Activated naive CD8-positive, alpha-beta T cell treated with anti-CD3 and anti-CD28 coated beads for 36 hours (primary cell): ENCODE measurements at places on chromosomes 3 and 15.

GRCh38 chr15:47639042-47639441, 78.3 kb upstream of the SEMA6D start:
- no peak for DNase-seq

GRCh38 chr3:181362378-181362777, 349.3 kb upstream of the SOX2 start:
- DNase-seq = no peak

- DNase-seq = no peak
Observed at GRCh38 chr3:166190360-166190759, 353.1 kb upstream of the BCHE start.

GRCh38 chr3:30779686-30780287, 114.7 kb downstream of the GADL1 start:
- no peak for DNase-seq

GRCh38 chr15:77646104-77646694, 13.5 kb upstream of the LINGO1 start:
- no peak for DNase-seq

DNA sequence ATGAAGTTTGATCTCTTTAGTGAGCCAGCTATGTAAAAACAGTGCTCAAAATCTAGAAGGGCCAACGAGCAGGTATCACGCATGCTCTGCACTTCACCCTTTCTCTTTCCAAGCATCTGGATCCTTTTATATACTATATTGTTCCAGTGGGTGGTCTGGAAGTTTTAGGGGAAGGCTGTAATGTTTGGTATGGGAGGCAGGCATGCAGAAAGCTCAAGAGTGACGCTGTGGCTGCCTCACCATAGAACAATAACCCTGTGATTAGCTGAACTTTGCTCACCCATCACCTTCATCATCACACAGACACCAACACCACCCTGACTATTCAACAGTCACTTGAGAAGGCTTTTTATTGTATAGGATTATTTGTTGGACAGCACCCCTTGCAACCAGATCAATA, 81.6 kb downstream of the FBN1 start:
- DNase-seq = no peak

DNA sequence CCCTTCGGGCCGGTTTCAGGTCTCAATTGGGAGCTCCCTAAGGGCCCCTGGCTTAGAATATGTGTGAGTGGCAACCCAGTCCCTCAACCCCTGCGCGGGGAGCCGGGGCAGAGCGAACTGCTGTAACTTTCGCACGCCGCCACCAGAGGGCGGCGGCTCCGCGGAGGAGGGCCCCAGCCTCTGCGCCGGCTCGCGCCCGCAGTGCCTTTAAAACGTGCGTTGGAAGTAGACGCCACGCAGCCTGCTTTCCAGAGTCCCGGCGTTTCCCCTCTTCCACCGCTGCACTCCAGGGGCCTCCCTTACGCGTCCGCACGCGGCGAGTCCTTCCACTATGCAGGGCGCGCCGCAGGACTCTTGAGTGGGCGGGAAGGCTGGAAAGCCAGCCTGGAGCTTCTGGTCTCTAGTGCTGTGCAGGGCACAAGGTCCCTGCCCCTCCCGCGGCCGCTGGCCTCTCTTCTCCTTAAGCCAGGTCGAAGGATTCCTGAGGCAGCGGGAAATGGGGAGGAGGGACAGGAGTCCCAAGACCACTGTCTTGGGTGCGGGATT, 23.7 kb upstream of the RNU6-1 start:
- DNase-seq = peak; percentile 76

DNA sequence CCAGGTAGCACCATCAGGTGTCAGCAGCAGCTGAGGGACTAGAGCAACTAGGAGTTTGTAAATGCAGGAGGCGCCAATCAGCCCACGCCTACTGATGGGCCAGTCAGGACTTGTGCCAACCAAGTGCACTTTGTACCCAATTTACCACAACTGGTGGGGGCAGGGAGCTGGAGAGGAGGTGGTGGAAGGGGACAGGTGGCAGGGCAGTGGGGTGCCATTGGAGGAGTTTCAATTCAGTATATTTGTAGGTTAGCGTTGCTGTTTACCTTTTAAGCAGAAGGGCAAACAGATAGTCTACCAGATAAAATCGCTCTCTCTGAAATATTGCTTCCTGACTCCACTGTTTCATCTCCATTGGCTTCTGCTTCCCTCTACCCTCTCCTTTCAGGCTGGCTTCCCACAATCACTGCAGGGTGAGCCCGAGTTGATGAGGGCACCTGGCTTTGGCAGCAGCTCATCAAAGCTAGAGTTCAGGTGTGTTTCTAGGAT, 75.7 kb downstream of the TRIM69 start:
- no peak for DNase-seq

GRCh38 chr3:150110097-150110496, 139.4 kb upstream of the PFN2 start:
- DNase-seq = no peak

- DNase-seq = no peak
Observed at GRCh38 chr15:76084256-76084655, 24.5 kb downstream of the TMEM266 start.

DNA sequence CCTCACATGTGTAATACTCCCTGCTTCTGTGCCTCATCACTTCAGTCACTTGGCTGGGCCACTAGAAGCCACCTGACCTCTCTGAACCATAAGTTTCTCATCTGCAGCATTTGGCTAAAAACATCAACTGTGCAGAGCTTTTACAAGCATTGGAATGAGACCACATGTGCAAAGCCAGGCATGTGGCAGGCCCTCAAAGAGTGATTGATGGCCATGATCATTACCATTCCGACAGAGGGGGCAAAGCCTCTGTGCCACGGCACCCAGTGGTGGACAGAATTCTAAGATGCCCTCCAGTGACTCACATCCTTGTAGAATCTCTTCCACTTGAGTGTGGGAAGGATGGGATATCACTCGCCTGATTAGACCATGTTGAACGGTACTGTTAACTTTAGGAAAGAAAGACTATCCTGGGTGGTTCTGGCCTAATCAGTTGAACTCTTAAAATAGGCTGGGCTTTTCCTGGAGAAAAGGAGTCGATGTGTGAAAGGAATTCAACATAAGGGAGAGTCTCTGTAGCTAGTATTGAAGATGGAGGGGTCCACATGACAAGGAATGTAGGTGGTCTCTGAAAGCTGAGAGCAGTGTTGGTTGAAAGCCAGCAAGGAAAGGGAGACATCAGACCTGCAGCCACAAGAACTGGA, 13.5 kb downstream of the CDCP1 start:
- DNase-seq = no peak

- no peak for DNase-seq
Observed at GRCh38 chr3:58085616-58086015, 77.4 kb downstream of the FLNB start.

- DNase-seq = no peak
Observed at GRCh38 chr15:63715818-63716217, 117.9 kb downstream of the HERC1 start.

GRCh38 chr15:20356911-20357480, 184.6 kb downstream of the GOLGA6L6 start:
- DNase-seq = no peak

DNA sequence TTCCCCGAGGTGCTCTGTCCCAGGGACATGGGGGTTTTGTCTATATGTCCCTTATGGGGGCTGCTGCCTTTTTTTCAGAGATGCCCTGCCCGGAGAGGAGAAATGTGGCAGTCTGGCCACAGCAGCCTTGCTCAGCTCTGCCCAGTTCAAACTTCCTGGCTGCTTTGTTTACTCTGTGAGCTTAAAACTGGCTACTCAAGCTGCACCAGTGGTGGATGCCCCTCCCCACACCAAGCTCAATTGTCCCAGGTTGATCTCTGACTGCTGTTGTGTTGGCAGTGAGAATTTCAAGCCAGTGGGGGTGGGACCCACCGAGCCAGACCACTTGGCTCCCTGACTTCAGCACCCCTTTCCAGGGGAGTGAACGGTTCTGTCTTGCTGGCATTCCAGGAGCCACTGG, 188.9 kb downstream of the STXBP5L start:
- no peak for DNase-seq

DNA sequence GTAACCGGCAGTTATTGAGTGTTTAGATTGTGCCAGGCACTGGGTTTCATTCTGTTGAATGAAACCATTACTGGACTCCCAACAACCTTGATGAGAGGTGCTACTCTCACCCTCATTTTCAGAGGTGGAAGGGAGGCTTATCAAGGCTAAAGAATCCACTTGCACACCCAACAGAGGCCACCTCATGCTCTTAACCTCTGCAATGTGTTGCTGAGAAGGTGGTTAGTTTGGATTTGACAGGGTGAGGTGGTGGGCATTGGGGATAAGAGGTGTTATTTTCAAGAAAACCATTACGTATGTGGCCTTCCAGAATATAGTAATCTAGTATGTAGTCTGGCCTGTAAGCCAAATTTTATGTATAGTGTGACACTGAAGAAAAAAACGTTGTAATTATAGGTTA, 73.1 kb downstream of the FHIT start:
- no peak for DNase-seq

DNA sequence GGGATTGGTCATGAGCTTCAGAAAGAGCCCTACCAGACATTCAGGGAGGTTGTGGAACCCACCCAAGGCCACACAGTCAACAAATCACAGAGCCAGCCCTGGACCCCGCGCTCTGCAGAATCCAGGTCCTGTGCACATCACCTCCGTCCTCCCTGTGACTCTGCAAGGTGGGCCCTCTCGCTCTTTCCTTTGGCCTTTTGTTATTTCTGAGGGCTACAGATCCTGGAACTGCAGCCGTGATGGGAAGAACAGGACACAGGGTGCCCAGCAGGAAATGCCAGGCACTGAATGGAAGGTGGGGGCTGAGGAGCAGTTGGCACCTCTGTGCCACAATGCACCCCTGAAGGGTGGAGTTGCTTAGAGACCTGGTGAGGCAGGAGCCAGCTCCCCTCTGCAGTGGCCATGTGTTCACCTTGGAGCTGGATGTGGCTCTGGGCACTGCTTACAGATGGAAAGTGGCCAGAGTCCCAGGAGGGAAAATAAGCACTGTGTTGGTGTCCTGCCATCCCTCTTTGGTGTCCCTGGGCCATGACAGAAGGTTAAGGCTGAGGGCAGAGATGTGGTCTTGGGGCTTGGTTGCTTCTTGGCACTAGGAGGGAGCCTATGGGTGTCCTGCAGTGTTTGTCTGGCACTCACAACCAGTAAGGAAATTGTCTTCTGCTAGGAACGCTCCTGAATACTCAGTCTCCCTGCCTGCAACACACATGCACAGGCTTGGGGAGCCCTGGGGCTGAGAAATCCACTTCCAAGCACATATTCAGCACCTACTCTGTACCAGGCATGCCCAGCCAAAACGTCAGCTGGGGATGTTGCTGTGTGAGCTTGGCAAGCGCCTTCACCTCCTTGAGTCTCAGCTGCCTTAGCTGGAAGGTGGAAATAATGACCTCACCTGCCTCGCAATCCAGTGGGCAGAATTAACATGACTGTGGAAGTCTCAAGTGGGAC, 98.0 kb upstream of the SLC6A6 start:
- no peak for DNase-seq

GRCh38 chr3:145183261-145183660, 977.7 kb downstream of the PLOD2 start:
- DNase-seq = no peak

GRCh38 chr15:89533861-89534544, 37.6 kb upstream of the RHCG start:
- no peak for DNase-seq

DNA sequence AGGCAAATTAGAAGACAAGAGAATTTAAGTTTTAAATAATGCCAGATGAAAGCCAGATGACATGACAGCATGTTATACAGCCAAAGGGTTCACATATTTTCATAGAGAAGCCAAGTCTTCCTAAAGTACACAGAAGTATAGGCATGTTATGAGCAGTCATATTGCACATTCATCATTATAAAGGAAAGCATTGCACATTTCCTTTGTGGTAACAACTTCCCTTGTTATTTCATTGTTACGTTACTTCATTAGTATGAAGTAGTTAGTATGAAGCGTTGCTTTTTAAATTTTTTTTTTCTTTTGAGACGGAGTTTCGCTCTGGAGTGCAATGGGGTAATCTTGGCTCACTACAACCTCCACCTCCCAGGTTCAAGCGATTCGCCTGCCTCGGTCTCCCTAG, 4.6 kb upstream of the ABCC5 start:
- no peak for DNase-seq

DNA sequence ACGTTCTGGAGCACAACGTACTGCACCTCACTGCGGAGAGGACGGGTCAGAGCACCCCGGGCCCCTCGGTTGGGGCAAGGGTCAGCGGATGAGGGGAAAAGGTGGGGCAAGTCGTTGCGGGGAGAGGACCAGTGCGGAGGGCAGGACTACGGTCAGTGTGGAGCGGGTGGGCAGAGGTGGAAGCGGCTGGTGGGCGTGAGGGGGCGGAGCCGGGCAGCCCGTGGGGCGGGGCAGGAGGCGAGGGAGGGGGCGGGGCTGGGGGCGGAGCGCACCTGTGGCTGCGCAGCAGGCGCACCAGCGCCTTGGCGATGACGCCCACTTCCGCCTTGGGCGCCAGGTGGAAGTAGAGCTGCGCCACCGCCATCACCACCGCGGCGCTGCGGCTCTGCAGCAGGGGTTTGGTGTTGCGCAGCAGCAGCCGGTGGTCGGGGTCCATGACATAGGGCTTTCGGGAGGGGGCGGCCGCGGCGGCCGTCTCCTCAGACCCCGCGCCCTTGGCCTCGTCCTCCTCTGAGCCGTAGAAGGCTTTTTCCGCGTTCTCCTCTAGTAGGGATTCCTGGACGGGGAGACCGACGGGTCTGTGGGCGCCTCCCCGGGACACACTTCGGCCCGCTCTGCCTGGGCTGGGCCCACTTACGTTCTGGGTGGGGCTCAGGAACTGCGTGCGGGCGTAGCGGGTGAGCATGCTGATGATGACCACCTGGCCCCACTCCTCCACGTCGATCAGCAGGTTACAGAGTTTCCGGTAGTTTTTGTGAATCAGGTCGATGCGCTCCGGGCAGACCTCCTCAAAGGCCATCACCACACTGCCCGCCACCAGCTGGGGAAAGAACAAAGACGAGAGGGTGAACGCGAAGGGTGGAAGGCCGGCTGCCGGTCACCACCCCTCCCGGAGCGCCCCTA, 29.2 kb downstream of the AP3B2 start:
- peak; percentile 82 for DNase-seq

DNA sequence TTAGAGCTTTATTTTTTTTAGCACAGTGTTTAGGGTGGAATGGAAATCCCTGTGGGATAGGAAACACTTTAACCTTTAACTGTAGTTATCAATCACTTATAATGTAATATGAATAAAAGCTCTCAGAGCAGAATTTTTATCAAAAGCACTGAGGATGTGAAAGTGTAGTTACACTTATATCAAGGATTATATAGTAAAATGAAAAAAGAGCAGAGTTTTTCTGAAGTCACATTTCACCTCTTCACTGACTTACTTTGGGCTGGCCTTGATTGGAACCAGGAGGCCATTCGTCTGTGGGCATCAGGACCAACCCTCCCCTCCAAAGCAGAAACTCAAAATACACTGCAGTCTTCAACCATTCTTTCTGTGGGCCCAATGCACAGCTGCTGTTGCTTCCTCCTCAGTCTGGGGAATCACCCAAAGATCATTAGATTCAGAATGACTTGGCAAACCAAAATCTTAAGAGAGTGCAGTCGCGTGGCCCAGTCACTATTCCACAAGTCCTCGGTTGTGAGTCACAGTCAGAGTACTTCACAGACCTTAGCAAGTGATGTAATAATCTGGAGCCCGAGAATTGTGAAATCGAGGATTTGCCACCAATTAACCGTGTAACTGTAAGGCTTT, 132.6 kb upstream of the COL8A1 start:
- peak; percentile 32 for DNase-seq
